ENCODE measurements at places on chromosomes 16 and 17.

DNA sequence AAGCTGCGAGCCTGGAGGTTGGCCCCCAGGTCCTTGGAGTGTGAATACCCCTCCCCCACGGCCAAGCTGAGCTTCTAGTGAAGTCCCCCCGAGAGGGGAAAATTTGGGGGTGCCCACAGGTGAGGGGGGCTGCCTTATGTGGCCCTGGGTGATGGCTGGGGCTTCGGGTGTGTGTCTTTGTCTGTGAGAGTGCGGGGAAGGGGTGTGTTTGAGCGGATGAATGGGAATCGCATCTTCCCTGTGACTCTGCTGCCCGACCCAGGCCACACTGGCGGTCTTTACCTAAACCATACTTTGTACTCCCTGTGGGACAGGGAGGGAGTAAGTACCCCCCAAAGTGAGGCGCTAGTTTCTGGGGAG, 1.3 kb downstream of the SBK1 start:
- DNase-seq: no peak

DNA sequence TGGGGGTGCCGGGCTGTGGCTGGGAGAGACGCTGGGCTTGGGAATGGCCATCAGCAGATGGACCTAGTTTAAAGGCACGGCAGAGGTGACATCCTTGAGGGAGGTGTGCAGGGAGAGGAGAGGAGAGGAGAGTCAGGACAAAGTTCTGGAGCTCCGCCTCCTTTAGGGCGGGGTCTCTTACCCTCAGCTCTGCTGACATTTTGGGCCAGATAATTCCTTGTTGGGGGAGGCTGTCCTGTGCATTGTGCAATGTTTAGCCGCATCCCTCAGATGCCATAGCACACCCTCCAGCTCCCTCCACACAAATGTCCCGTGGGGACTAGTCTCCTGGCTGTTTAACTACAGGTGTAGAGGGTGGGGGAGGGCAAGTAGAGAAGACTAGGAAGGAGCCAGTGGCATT, 48.3 kb downstream of the ARHGAP23 start:
- DNase-seq: no peak

- DNase-seq: no peak
Observed at GRCh38 chr16:80109581-80109980, 431.2 kb upstream of the DYNLRB2 start.

- no peak for DNase-seq
Observed at GRCh38 chr17:29707212-29707571, 84.5 kb upstream of the CORO6 start.

All from CD4-positive, alpha-beta T cell treated with Interleukin-17A for 1 hour (primary cell).